ENCODE measurements at places on chromosomes 12 and 14.

GRCh38 chr12:12404297-12404696 lies 47.4 kb downstream of the BORCS5 start:
- no peak for ATAC-seq

DNA sequence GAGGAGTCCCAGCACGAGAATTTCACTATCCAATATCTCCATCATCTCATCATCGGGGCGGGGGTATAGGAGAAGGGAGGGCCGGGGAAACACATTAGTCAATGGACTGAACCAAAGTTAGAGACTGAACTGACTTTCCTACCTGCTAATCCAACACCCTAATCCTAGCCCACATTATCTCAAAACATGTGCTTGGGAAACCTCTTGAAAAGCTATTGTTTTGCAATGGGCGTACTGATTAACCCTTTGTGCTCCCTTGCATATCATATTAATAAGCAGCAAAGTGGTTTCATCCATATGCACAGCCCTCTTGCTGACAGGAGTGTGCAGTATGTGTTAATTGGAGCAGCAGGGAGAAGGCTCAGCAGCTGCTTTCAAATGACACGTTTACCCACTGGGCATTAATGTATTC lies 125.7 kb upstream of the GRIP1 start:
- no peak for ATAC-seq

- no peak for ATAC-seq
Measured at GRCh38 chr12:103728323-103728722, 112.7 kb downstream of the NT5DC3 start.

DNA sequence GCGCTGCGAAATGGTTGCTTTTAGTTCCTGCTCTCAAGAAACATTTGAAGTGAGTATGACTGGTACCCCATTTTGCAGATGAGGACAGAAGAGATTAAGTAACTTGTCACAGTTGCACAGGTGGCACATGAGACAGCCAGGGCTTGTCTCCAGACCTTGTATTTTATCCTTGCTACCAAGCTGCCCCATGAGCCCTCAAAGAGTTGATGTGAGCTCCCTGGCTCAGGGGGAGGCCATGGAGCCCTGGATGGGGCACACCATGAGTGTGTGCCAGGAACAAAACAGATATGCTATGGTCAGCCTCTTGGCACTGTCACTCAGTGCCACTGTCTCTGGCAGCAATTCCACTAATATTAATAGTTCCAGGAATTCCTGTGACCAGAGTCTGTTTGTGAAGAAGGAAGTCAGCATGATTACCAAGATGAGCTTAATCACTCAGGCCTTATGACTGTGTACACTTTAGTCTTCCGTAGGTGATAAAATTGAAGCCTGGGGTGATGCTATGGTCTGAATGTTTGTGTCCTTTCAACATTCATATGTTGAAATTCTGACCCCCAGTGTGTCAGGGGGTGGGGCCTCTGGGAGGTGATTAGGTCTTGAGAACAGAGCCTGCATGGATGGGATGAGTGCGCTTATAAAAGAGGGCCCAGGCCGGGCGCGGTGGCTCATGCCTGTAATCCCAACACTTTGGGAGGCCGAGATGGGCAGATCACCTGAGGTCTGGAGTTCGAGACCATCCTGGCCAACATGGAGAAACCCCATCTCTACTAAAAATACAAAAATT lies 806.8 kb downstream of the AACS start:
- no peak for ATAC-seq

GRCh38 chr12:33476058-33476457 lies 36.4 kb upstream of the SYT10 start:
- no peak for ATAC-seq

DNA sequence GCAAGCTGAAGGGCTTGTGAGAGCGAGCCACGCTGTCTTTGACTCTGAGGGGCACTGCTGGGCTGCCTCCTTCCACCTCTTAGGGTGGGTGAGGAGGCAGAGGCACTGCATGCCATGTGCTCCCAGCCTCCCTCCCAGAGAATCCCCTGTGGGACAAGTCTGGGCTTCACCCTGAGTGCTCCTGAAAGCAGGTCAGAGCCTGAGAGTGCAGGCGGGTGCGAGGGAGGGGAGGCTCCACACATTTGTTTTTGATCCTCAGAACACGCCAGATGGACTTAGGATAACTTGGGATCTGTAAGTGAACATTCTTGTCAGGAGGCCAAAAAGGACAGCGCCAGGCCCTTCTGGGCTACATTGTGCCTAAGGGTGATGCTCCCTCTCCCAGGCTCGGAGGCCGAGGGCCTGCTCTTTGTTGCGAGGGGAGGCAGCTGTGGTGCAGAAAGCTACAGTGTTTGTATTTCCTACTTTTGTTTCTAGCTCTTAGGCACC lies 155.4 kb downstream of the TMX1 start:
- peak; percentile 68 for ATAC-seq

GRCh38 chr14:36988989-36989388 lies 183.4 kb downstream of the SLC25A21 start:
- ATAC-seq, result no peak

DNA sequence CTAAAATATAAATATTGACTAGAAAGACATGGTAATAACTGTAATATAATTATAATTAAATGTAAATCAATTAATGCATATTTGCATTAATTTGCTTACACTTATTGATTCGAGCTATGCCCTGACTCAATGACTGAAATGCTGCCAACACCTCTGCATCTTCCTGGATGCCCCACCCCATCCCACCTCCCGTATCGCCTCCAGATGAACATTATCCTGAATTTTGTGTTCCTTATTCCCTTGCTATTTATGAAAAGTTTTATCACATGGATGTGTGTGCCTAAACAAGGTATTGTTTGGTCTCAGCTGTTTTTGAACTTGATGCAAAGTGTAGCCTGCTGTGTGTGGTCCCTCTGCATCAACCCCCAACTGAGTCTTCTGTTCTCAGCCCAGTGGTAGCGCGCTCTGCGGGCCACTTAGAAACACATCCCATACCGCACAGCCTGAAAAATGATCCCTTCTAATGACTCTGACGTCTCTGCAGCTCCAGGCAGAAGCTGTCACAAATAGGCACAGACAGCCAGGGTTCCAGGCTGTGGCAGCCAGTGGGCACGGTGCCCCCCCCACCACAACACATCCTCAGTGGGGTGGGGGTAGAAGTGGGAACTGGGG lies 96.5 kb downstream of the PRMT8 start:
- ATAC-seq, result no peak

GRCh38 chr12:70615174-70615866 lies 21.9 kb downstream of the PTPRB start:
- ATAC-seq, result no peak

GRCh38 chr12:32522331-32523221 lies 123.2 kb downstream of the FGD4 start:
- no peak for ATAC-seq

DNA sequence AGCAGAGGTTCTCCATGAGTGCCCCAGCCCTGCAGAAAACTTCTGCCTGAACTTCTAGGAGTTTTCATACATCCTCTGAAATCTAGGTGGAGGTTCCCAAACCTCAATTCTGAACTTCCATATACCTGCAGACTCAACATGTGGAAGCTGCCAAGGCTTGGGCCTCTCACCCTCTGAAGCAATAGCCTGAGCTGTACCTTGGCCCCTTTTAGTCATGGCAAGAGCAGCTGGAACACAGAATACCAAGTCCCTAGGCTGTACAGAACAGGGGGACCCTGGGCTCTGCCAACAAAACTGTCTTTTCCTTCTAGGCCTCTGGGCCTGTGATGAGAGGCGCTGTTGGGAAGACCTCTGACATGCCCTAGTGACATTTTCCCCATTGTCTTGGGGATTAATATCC lies 494.3 kb upstream of the FOXG1 start:
- ATAC-seq, result no peak

- no peak for ATAC-seq
Measured at GRCh38 chr12:26680727-26681455, 152.1 kb downstream of the ITPR2 start.

GRCh38 chr12:121992059-121992879 lies 29.4 kb upstream of the BCL7A start:
- peak; percentile 99 for ATAC-seq

DNA sequence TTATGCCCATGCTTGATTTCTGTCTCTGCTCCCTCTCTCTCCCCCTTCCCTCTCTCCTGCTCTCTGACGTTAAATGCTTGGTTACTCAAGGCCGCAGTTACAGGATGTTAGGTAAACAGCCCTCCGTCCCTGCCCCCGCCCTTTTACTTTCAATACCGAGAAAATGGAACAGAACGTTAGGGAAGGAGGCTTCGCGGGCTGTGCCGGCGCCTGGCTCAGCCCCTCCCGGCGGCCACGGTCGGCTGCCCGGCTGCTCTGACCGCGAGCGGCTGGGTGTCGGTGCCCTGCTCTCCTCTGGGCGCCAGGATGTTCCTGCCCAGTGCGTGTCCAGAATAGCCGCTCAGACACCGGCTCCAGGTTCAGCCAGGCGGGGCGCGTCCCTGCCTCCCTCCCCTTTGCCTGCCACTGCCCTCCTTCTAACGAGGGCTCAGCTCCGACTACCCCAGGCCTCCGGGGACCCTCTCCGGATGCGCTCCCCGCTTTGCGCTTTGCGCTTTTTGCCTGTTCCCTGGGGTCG lies 166.1 kb downstream of the ADCK1 start:
- ATAC-seq, result no peak

- ATAC-seq, result no peak
Measured at GRCh38 chr14:77041881-77042545, 13.5 kb upstream of the IRF2BPL start.

GRCh38 chr14:95267306-95267705 lies 52.4 kb downstream of the CLMN start:
- ATAC-seq, result no peak

DNA sequence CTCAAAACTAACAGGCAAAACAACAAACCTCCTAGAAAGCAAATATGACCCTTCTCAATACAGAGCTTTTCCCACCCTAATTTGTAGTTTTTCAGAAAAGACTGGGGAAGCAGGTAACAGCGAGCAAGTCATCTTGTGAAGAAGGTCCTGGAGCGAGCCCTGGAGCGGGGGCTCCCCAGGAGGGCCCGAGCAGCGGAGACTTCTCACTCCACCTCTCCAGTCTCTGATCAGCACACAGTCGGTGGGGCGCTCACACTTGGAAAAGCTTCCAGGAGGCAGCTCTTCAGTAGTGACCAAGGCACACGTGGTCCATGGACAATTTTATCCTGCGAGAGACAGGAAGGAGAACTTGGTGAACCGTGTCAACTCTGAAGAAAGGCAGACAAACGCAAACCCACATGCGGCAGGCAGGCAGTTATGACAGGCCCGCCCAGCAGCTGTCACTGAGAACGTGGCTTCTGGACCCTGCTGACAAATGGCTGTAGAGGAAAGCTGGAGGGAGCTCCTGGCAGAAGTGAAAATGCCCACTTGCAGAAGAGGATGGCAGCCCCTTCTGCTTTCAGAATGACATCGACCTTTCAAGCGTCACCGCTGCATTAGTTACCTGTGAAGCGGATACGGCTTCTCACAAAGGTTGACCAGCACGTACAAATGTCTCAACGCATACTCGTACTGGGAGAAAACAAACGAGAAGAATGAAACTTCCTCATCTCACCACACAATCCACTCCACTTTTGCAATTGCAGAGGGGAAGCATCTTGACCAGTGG lies 44.2 kb downstream of the LGMN start:
- peak; percentile 53 for ATAC-seq

GRCh38 chr12:69007855-69008351 lies 74.9 kb upstream of the CPM start:
- peak; percentile 46 for ATAC-seq

- ATAC-seq, result peak; percentile 91
Measured at GRCh38 chr14:64736271-64737169, 32.3 kb downstream of the PLEKHG3 start.

DNA sequence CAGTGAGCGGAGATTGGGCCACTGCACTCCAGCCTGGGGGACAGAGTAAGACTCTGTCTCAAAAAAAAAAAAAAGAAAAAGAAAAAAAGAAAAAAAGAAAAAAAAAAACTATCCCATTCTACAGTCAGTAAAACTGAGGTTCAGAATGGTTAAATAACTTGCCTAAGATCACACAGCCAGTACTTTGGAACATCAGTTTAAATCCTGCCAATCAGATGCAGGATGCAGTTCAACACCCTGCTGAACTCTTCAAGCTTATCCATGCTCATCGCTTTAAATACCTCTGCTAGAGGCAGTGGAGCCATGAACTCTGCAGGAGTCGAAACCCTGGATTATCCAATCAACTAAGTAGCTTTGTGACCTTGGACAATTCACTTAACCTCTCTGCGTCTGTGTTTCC lies 3.4 kb downstream of the ZNF385A start:
- no peak for ATAC-seq

DNA sequence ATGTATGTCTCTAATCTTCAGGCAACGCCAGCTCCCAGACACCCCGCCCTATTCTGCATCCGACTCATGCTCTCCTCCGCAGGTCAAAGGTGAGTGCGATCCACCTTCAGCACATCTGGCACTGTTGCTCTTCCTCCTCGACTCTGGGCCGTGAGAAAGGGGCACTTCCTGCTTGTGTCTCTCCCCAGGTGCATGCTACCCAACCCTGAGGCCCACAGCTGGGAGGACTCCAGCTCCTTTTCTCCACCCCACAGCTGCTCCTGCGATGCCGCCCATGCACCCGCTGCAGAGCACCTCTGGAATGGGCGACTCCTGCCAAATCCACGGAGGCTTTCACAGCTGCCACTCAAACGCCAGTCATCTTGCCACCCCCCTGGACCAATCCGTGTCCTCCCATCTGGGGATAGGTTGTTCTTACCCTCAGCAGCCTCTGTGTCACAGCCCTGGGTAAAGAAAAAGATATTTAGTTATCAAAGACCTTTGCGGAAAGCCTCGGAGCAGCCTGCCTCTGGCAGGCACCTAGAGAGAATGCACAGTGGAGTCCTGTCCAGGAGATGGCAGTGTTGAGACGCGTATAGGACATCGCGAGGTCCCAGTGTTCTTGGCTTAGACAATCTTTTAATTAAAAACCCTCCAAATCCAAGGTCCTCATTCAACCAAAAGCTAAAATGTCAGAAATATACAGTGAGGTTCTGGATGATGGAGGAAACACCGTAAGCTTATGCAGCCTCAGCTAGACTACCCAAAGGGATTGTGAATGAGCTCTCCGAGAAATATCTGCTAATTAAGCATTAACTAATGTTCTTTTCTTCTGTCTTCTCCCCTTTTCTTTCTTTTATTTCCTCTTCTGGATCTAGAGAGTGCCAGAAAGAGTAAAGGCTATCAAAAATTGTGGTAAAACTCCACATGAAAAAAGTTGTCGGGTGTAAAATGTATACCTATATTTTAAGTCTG lies 54.3 kb downstream of the MYRFL start:
- peak; percentile 93 for ATAC-seq

GRCh38 chr14:59419303-59419702 lies 45.9 kb downstream of the GPR135 start:
- ATAC-seq, result no peak

DNA sequence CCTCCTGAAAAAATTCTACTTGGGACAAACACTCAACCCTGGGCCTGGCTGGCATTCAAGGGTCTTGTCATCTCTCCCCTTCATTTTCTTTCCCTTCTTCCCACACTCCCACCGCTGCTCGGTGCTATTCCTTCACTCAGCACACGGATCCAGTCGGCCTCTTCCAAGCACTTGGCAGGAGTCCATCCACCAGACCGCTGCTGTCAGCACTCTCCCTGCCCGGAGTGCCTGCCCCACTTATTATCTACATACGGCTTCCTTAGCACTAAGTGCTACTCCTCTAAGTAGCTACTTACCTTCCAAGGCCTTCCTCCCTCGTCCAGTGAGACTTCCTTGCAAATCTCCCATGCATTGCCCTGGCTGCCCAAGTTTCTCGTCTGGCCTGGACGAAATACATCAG lies 29.8 kb downstream of the CALM1 start:
- ATAC-seq, result no peak

GRCh38 chr12:121893961-121894460 lies 5.4 kb downstream of the PSMD9 start:
- peak; percentile 79 for ATAC-seq

Data from esophagus mucosa (tissue), 1 donor.